ENCODE measurements at places on chromosomes 1 and 21. TPM values are rescaled to one million over a fixed set of nuclear protein-coding genes. Genes with fewer than 3 reads are reported as not detected.

GFI1 gene
- 10.9 TPM for total RNA-seq

HIVEP3 gene
- total RNA-seq = 11.0 TPM

ELAPOR1 gene
- 10.3 TPM for total RNA-seq

SLC2A5 gene
- total RNA-seq = 8.9 TPM

KCNA3 gene
- 30.9 TPM for total RNA-seq

TSTD1 gene
- 24.3 TPM for total RNA-seq
